ENCODE measurements at places on chromosomes 4 and X. TPM values are rescaled to one million over a fixed set of nuclear protein-coding genes. Genes with fewer than 3 reads are reported as not detected.

DNA sequence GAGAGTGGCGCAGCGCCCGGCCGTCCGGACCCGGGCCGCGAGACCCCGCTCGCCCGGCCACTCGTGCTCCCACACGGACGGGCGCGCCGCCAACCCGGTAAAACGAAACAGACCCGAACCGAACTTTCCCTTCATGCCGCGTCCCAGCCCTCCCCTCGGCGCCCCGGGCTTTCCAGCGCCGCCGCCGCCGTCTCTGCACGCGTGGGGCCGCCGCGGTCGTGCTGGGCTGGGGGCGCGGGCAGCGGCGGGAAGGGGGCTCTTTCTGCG is 222 bp downstream of the SMAD1 start:
- peak overlapping the region; percentile 81 for H3K4me3 ChIP-seq
- H3K27ac ChIP-seq = peak overlapping the region; percentile 87
- no peak for DNase-seq
- no peaks in the 10 kb centered on the region for H3K4me1 ChIP-seq
- no peaks in the 10 kb centered on the region for H3K27me3 ChIP-seq

- H3K4me1 ChIP-seq = no peaks in the 10 kb centered on the region
- H3K27me3 ChIP-seq = no peaks in the 10 kb centered on the region
- DNase-seq = no peak
- no peaks in the 10 kb centered on the region for H3K36me3 ChIP-seq
Measured at GRCh38 chr4:10741961-10742699, 57.6 kb upstream of the CLNK start.

DNA sequence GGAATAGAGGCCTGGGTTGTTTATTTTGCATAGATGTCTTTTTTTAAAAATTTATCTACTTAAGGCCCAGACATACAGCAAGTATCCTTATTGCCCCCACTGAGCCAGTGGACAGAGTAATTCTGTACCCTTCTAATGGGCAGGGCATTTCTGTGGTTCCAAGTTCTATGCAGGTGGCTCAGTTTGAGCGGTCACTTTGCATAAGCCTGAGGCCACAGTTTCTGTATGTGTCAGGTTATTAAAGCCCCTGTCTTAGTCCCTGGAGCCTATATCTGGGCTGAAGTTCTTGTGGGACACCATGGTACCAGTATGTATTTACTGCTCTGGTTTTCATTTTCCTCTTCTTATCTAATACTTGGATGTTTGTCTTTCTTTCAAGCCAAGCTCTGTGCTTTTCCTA is 168.8 kb downstream of the MID1IP1 start:
- H3K4me3 ChIP-seq = no peak overlapping the region
- no peak overlapping the region for H3K27ac ChIP-seq
- no peaks in the 10 kb centered on the region for H3K36me3 ChIP-seq

GRCh38 chrX:134715930-134716619 is 57.8 kb upstream of the PLAC1 start:
- peaks cover 3% of the 10 kb centered on the region for H3K4me1 ChIP-seq
- H3K4me3 ChIP-seq = no peak overlapping the region
- no peaks in the 10 kb centered on the region for H3K27me3 ChIP-seq

DNA sequence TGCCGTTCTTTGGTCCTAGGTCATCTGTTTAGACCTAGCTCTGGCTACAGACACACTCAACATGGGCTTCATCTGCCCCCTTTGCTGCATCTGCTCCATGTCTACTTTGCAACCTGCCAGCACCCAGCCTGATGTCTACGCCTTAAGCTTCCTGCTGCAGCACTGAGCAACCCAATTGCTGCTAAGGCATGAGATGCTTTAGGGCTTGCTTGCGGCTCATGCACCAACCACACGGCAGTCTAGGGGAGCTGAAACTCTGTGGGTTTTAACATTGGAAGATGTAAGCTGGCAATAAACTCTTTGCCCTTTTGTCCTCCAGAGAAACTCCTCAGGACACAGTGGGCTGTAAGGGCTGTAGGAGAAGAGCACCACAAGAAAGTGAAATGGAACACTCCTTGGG is 11.7 kb upstream of the CLNK start:
- no peak overlapping the region for H3K27ac ChIP-seq
- DNase-seq = no peak
- H3K36me3 ChIP-seq = no peaks in the 10 kb centered on the region
- no peaks in the 10 kb centered on the region for H3K4me1 ChIP-seq

DNA sequence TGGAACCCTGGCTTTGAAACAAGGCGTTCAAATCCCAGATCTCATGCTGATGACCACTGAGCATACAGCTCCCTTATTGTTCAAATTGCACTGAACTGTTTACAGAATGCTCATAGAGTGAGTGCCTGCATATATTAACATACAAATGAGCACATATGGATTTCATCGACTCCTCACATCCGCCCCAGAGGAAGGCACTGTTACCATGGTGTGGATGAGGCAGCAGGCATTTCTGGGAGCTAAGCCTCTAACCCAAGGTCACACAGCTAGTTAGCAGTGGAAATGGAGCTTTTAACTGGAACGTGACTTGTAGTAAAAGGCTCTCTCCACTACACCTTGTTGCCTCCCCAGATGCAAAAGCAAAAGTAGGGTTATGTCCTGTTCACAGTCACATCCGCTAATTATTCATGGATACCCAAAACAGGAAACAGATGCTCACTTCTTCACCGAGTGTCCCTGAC is 289.7 kb downstream of the STK32B start:
- no peak for DNase-seq
- H3K4me1 ChIP-seq = no peaks in the 10 kb centered on the region
- no peaks in the 10 kb centered on the region for H3K36me3 ChIP-seq
- H3K27ac ChIP-seq = no peak overlapping the region
- H3K27me3 ChIP-seq = no peaks in the 10 kb centered on the region

DNA sequence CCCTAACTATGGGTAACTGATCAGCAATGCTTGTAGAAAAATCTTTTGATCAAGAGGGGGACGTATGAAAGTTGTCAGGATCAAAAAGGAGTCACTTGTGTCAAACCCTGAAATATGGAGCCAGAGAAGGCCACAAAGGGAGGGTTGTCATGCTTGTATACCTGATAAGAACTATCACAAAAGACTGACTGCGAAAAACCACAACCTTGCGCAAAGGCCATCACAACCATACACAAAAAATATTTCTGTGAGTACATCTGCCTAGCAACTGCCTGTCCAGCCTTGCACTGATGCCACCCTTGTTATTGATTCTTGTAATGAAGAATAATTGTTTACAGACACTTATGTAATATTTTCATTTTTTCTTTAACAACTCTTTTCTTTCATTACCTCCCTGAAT is 22.8 kb upstream of the EIF4E start:
- no peaks in the 10 kb centered on the region for H3K4me1 ChIP-seq
- no peak overlapping the region for H3K27ac ChIP-seq
- no peak for DNase-seq
- H3K4me3 ChIP-seq = no peak overlapping the region
- no peaks in the 10 kb centered on the region for H3K36me3 ChIP-seq

UPF3B gene
- polyA plus RNA-seq = 8.1 TPM

ZDHHC15 gene
- 0.09 TPM for polyA plus RNA-seq

Data from fibroblast of lung (primary cell).